ENCODE measurements at places on chromosomes 1 and 21.
A peak's percentile ranks its signal among the peaks of the same experiment; 100 is the strongest.

- DNase-seq: no peak
These were observed 10.0 kb upstream of the B4GALT3 start for GRCh38 chr1:161187311-161187710.

DNA sequence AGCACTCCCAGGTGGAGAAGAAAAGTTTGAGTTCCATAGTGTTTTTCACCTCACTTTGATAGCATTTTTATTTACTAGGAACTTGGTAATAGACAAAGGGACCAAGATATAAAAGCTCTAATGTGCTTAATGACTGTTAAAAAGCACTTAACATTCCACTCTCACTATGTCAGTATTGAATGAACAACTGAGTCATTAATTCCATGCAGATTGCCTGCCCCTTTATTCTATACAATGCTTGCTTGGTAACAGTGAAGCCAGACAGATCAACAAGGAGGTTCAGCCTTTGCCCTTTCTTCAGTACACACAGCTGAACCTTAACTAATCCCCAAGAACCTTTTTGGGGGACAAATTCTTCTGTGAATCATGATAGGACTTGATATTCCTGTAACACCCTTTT, 425.5 kb downstream of the NUF2 start:
- no peak for DNase-seq

- no peak for DNase-seq
These were observed 9.4 kb downstream of the CELSR2 start for GRCh38 chr1:109258481-109259466.

DNA sequence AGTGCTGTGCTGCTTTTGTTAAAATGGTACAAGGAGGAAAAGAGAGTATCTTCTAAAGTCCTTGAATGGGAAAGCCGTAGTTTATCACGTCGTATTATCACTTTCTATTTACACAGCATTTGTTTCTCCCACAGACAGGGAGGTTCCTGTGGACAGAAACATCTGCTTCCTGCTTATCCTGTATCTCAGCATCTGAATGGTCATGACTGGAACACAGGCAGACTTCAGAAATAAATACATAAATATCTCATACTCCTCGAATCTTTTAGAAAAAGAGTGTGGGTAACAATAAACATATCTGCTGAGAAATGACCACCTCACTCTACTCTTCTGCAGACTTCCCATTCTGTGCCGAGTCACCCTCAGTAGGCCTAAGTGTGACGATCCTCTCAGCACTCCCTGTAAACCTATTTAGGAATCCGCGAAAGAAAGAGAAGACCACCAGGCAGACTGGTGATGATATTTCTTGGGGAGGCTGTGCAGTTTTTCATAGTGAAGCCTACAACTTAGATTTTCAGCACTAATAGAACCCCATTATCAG, 393.5 kb downstream of the SMYD3 start:
- no peak for DNase-seq

- no peak for DNase-seq
These were observed 19.8 kb downstream of the CCT8 start for GRCh38 chr21:29053656-29054055.

- peak; percentile 84 for DNase-seq
These were observed 11.1 kb upstream of the ARHGEF2 start for GRCh38 chr1:155989242-155990004.

DNA sequence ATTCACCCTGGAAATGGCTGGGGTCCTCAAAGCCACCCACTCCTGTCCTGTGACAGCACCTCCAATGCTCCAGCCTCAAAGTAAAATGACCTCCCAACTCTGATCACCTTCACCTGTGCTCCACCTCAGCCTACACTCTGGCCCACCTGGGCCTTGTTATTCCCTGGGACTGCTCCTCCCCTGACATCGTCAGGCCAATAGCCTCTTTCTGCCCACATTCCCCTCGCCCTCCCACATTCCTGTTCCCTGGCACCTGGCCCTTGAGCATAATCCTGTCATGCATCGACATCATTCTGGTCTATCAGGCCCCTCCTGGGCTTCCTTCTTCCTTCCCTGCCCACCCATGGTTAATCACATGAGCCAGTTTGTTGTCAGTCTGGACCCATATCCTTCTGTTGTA, 13.2 kb upstream of the BCAR3 start:
- DNase-seq: no peak

DNA sequence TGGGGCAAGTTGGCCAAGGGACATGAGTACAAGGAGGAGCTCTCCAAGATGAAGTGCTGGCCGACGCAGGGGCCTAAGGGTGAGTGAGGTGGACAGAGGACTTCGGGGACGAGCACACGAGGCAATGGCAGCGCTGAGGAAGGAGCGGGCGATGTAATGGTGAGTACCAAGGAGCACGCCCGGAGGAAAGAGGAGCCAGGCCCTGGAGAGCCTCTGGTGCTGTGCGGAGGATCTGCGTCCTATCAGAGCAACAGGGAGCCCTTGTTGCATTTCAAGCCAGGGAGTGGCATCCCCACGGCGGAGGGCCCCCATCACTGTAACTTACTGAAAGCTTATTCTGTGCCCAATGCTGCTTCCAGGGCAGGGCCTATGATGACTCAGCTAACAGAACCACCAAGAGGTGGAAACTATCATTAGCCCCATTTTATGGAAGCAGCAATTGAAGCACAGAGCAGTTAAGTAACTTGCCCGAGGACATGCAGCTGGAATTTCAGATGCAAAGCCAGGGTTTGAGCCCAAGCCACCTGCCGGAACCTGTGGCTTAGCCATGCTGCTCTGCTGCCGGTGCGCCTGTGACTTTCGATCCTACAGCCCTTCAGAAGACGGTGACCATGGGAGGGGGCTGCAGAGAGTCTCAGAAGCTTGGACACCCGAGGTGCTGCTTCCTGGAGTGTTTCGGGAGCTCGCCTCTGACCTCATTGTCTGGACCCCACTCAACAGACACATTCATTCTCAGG, 17.6 kb upstream of the AJAP1 start:
- DNase-seq: no peak

Measured in GM10248 (cell line).